Liver (tissue), 10 donors: ENCODE measurements at places on chromosomes 2 and 18.

- H3K36me3 ChIP-seq: no peaks in the 10 kb centered on the region
- no peak for DNase-seq
- no peak overlapping the region for H3K4me3 ChIP-seq
- no peak overlapping the region for H3K27ac ChIP-seq
- H3K27me3 ChIP-seq: no peaks in the 10 kb centered on the region
- no peaks in the 10 kb centered on the region for H3K4me1 ChIP-seq
Measured at GRCh38 chr2:227267410-227268115, 57.5 kb upstream of the MFF start.

GRCh38 chr2:212177724-212178123, 360.9 kb downstream of the ERBB4 start:
- no peak overlapping the region for H3K4me3 ChIP-seq
- no peak for DNase-seq
- H3K36me3 ChIP-seq: no peaks in the 10 kb centered on the region
- no peak overlapping the region for H3K27ac ChIP-seq
- H3K27me3 ChIP-seq: no peaks in the 10 kb centered on the region

DNA sequence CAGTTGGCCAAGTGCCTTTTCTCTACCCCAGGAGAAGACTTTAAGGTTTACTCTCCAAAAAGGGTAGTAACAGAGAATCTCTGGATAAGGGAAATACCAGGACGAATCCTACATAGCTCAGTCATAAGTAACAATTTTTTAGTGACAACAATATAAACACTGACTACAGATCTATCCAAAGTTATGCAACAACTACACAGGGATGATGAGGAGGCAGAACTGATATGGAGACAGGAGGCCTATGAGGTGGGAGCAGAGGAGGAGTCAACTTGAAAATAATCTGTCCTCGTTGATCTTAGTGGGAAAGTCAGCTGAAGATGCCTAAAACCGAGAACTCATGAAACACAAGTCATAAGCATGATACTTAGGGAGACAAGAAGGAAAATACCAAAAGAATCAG, 40.2 kb downstream of the SLC35F5 start:
- H3K36me3 ChIP-seq: peaks cover 8% of the 10 kb centered on the region
- H3K27ac ChIP-seq: no peak overlapping the region
- no peaks in the 10 kb centered on the region for H3K27me3 ChIP-seq
- H3K4me1 ChIP-seq: no peaks in the 10 kb centered on the region

- no peak overlapping the region for H3K4me3 ChIP-seq
- peaks cover 16% of the 10 kb centered on the region for H3K4me1 ChIP-seq
- DNase-seq: no peak
- no peaks in the 10 kb centered on the region for H3K27me3 ChIP-seq
Measured at GRCh38 chr2:54704688-54705605, 18.5 kb upstream of the EML6 start.

DNA sequence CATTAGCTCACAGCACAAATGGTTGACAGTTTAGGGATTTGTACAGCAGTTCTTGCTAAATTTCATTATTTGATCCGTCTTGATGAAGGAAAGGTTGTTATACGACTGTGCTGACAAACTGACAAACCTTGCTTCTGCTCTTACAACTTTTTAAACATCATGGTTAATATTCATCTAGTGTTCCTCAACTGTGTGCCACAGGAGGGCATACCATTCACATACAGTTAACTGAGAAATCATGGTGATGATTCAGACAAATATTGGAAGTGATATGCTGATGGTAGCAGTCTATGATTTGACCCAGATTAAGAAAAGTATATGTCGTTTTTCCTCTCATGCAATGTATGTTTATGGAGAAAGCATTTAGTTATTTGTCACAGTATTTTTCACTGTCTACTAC, 129.8 kb upstream of the FSIP2 start:
- no peak for DNase-seq
- H3K36me3 ChIP-seq: no peaks in the 10 kb centered on the region
- no peak overlapping the region for H3K4me3 ChIP-seq
- no peaks in the 10 kb centered on the region for H3K27me3 ChIP-seq
- no peak overlapping the region for H3K27ac ChIP-seq

DNA sequence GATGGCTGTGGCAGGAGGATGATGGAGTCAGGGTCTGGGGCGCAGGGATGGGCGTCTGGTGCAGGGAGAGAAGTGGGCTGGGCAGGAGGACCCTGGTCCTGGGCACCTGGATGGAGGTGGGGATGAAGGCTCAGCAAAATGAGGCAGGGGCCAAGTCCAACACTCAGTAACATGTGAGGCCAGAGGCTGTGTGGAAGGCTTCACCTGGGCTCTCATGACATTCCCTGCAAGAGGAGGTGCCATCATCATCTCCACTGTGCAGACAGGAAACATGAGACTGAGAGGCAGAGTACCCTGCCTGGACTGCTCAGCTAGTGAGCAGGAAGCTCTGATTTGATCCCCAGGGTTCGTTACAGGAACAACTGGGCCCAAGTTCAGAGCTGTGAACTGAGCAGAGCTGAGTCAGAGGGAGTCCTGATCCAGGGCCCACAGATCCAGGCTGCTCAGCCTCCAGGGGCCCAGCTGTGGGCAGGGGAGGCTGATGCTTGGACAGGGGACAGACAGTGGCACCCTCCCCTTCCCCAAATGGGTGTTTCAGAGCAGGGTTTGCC, 36.9 kb downstream of the HJURP start:
- no peaks in the 10 kb centered on the region for H3K27me3 ChIP-seq
- H3K4me3 ChIP-seq: no peak overlapping the region
- H3K4me1 ChIP-seq: peaks cover 2% of the 10 kb centered on the region
- DNase-seq: no peak
- H3K36me3 ChIP-seq: no peaks in the 10 kb centered on the region

GRCh38 chr2:45755585-45756335, 104.3 kb downstream of the PRKCE start:
- no peaks in the 10 kb centered on the region for H3K27me3 ChIP-seq
- H3K36me3 ChIP-seq: no peaks in the 10 kb centered on the region
- H3K4me3 ChIP-seq: no peak overlapping the region

DNA sequence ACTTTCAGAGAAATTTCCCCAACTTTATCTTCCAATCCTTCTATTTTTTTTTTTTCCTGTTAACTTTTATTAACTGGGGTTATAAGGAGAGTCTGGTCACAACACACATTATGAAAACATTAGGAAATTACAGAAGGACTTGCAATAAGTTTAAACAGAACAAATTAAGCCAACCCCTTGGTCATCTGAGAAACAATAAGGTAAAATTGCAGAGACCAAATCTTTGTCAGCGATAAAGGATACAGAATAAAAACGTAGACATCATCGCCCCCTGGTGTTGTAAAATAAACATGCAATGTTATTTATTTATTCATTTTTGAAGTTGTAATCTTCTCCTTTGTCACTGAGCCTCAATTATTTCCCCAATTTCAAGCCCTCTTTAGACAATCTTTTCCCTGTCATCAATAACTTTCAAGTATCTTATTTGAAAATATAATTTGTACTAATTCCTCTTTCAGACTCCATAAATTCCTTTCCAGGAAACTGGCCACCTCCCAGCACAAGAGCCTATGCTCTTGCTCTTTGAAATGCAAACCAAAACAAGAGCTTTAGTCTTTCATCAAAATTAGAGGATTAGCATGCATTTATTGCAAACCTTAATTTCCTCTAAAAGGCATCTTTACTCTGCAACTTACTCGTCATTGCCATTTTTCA, 19.5 kb downstream of the G6PC2 start:
- no peak for DNase-seq
- H3K27ac ChIP-seq: no peak overlapping the region
- peaks cover 24% of the 10 kb centered on the region for H3K36me3 ChIP-seq
- H3K4me3 ChIP-seq: no peak overlapping the region
- peaks cover 2% of the 10 kb centered on the region for H3K4me1 ChIP-seq

GRCh38 chr2:36387258-36387916, 31.8 kb downstream of the CRIM1 start:
- DNase-seq: no peak
- no peaks in the 10 kb centered on the region for H3K36me3 ChIP-seq
- no peak overlapping the region for H3K27ac ChIP-seq

GRCh38 chr2:145845207-145845894, 1325.4 kb upstream of the ZEB2 start:
- no peak overlapping the region for H3K27ac ChIP-seq
- H3K4me1 ChIP-seq: no peaks in the 10 kb centered on the region

- no peak overlapping the region for H3K4me3 ChIP-seq
- no peaks in the 10 kb centered on the region for H3K36me3 ChIP-seq
- H3K27ac ChIP-seq: no peak overlapping the region
- no peaks in the 10 kb centered on the region for H3K4me1 ChIP-seq
Measured at GRCh38 chr18:74387383-74387782, 69.7 kb downstream of the DIPK1C start.

DNA sequence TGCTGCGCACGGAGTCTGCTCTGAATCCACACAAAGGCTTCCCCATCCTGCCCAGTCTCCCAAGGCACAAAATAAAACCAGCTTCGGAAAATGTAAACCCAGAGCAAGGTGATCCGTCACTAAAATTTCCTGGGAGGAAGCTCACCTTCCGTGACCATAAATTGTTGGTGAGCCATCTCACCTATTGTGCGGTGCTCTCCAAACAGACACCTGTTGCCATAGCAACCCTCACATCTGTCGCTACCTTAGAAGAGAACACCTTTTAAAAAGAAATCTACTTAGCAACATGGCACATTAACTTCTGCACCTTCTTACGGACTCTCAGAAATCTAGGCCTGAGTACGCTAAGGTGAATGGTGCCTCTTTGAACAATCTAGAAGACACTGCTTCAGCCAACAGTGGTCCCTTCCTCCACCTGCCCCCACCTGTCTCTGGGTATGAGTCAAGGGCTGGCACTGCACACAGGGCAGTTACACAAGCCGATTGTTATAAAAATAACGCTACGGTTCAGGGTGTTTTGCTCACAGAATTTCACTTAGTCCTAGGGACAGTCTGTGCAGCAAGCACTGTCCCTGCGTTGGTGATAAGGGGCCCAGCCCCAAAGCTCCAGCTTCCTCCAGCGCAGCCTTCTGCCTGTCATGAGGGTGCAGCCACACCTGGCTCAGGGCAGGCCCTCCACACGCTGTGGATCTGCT, 114.9 kb upstream of the ID2 start:
- H3K36me3 ChIP-seq: no peaks in the 10 kb centered on the region
- H3K4me1 ChIP-seq: no peaks in the 10 kb centered on the region

GRCh38 chr2:127032621-127033020, 74.3 kb downstream of the BIN1 start:
- DNase-seq: no peak
- H3K4me3 ChIP-seq: no peak overlapping the region
- no peaks in the 10 kb centered on the region for H3K36me3 ChIP-seq
- H3K4me1 ChIP-seq: peaks cover 7% of the 10 kb centered on the region

DNA sequence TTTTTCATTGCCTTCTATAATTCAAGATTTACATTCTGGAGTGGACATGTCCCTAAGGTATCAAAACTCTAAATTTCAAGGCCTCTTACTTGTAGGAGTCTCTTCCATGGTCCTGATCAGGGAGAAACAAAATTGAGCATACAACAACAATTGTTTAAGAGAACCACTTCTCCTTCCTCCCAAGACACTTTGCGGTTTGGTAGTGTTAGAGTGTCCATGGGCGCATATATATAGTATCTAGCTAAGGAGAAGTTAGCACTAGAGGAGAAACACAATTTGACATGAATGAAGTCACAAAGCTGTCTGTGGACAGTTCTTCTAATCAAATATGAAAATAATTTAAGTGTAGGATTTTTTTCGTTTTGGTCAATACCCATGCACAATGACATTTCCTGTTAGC, 349.1 kb upstream of the MAP2 start:
- no peaks in the 10 kb centered on the region for H3K27me3 ChIP-seq
- no peak overlapping the region for H3K27ac ChIP-seq
- H3K4me1 ChIP-seq: no peaks in the 10 kb centered on the region
- no peak for DNase-seq

GRCh38 chr2:30860726-30861125, 53.5 kb upstream of the CAPN13 start:
- DNase-seq: no peak
- no peaks in the 10 kb centered on the region for H3K4me1 ChIP-seq
- no peak overlapping the region for H3K4me3 ChIP-seq
- H3K27ac ChIP-seq: no peak overlapping the region
- H3K27me3 ChIP-seq: no peaks in the 10 kb centered on the region

GRCh38 chr2:177582000-177582399, 189.4 kb downstream of the AGPS start:
- no peaks in the 10 kb centered on the region for H3K36me3 ChIP-seq
- H3K4me1 ChIP-seq: no peaks in the 10 kb centered on the region
- no peak overlapping the region for H3K27ac ChIP-seq
- H3K4me3 ChIP-seq: no peak overlapping the region

- H3K4me1 ChIP-seq: peaks cover 19% of the 10 kb centered on the region
- no peak overlapping the region for H3K4me3 ChIP-seq
- H3K27me3 ChIP-seq: no peaks in the 10 kb centered on the region
- no peaks in the 10 kb centered on the region for H3K36me3 ChIP-seq
- DNase-seq: no peak
Measured at GRCh38 chr2:43429369-43429768, 166.5 kb downstream of the THADA start.

- H3K27ac ChIP-seq: no peak overlapping the region
- DNase-seq: no peak
- no peaks in the 10 kb centered on the region for H3K4me1 ChIP-seq
- H3K36me3 ChIP-seq: no peaks in the 10 kb centered on the region
Measured at GRCh38 chr18:54506516-54507261, 84.4 kb upstream of the DYNAP start.

DNA sequence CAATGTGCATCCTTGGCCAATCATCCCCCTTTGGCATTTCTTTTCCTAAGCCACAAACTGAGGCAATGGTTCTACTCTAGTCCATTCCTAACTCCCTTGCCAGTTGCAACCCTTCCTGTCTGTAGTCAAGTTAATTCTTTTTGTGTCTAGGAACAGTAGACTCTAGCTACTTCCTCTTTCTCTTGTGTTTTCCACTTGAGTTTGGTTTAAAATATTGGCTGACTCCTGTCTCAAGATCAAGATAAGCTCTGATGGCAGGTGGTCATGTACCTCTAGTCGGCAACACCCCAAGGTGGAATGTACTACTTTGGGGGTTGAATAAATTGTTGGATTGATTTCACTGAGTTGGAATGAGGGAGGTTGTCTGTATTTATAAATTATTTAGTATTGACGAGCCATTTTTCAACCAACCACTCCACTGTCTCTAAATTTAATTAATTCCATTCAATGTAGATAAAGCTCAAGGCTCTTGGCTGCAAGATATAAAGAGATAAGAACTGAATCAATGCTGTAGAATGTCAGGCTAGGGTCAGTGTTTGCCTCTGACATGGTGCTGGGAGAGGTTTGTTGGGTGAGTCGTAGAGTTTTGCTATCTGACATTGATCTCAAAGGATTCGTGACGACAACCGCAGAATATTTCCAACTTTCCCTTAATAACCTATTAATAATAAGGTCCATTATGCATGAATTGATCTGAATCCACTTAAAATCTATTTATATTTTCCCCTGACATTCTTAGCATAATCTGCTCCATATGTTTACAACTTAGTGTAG, 188.7 kb upstream of the APCDD1 start:
- no peaks in the 10 kb centered on the region for H3K27me3 ChIP-seq
- no peaks in the 10 kb centered on the region for H3K4me1 ChIP-seq
- no peak for DNase-seq
- no peak overlapping the region for H3K27ac ChIP-seq

- H3K36me3 ChIP-seq: no peaks in the 10 kb centered on the region
- no peak for DNase-seq
- H3K27me3 ChIP-seq: no peaks in the 10 kb centered on the region
- H3K4me1 ChIP-seq: no peaks in the 10 kb centered on the region
Measured at GRCh38 chr2:43752302-43752701, 21.5 kb upstream of the DYNC2LI1 start.
